Activated CD4-positive, alpha-beta T cell treated with anti-CD3 and anti-CD28 coated beads for 24 hours (primary cell): ENCODE measurements at places on chromosomes 1 and 21.

- no peak for DNase-seq
These were observed 15.0 kb downstream of the IFFO2 start for GRCh38 chr1:18941221-18942141.

- no peak for DNase-seq
These were observed 58.6 kb downstream of the MEGF6 start for GRCh38 chr1:3552751-3553150.

DNA sequence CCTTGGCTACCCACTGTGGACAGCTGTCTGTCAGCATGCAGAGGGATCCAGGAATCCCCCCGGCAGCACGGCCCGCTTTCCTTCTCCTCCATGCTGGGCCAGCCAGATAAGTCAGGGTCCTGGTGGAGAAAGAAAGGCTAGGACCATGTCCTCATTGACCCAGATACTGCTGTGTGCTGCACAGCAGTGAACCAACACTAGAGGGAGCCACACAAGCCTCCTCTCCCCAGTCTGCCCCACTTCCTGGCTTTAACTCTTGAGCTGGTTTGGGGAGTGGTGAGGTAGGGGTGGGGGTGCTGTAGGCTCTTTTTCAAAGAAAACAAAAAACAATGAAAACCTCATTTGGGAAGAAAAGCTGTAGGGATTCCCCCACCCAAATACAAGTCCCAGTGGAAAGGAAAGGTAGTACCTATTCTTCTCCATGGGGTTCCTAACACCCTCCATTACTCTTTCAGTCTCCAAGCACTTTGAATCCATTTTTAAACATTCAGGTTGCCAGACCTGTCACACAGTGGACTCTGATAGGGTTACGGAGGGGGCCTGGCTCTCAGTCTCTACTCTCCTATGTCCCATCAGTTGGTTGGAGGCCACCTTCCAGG is 84.9 kb upstream of the CD1D start:
- DNase-seq: no peak

- DNase-seq: no peak
These were observed 167.9 kb downstream of the ASTN1 start for GRCh38 chr1:176996456-176997090.

- DNase-seq: no peak
These were observed 3.3 kb upstream of the IL23R start for GRCh38 chr1:67162954-67163353.

GRCh38 chr1:230517786-230518185 is 91.7 kb upstream of the PGBD5 start:
- DNase-seq: no peak

- DNase-seq: peak; percentile 2
These were observed 82.1 kb upstream of the CCDC190 start for GRCh38 chr1:162942916-162943559.

DNA sequence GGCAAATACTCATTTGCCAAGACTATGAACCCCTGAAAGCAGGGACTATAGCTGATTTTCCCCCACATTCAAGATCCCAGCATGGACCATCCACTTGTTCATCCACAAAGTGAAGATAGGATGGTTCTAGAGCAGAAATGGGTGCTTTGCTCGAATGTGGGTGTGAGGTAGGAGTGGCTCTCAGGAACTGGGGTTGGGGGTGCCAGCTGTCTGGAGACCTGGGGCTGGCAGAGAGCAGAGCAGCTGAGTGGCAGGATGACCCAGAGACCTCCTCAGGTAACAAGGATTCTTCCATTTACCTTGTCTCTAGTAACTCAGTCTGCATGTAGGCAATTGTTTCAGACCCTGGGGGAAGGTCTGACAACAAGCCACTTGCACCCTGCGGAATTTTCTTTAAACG is 6.0 kb downstream of the S100A9 start:
- DNase-seq: no peak

- peak; percentile 2 for DNase-seq
These were observed 1.3 kb downstream of the PCNT start for GRCh38 chr21:46325073-46325912.

DNA sequence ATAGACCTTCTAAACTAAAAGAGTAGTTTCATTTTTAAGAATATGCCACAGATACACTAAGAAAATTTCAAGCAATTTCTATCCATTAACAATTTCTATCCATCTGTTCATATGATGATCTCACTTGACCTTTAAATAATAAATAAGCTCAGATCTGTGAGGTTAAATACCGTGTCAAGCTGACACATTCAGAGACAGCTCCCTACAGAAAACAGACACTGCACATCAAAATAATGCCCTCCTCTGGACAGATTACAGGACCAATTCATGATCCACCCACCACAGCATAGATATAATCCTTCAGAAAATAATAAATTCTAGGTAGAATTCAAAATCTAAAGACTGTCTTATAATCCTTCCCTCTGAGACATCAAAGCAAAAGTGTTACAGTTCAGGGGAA is 49.4 kb upstream of the SEC16B start:
- DNase-seq: no peak

- no peak for DNase-seq
These were observed 25.4 kb downstream of the GNAI3 start for GRCh38 chr1:109573785-109574184.
